Cortex of kidney (tissue), 1 donor: ENCODE measurements at places on chromosomes 16 and 17.

GRCh38 chr16:9139965-9140364 lies 48.5 kb downstream of the HAPSTR1 start:
- DNase-seq, result no peak

DNA sequence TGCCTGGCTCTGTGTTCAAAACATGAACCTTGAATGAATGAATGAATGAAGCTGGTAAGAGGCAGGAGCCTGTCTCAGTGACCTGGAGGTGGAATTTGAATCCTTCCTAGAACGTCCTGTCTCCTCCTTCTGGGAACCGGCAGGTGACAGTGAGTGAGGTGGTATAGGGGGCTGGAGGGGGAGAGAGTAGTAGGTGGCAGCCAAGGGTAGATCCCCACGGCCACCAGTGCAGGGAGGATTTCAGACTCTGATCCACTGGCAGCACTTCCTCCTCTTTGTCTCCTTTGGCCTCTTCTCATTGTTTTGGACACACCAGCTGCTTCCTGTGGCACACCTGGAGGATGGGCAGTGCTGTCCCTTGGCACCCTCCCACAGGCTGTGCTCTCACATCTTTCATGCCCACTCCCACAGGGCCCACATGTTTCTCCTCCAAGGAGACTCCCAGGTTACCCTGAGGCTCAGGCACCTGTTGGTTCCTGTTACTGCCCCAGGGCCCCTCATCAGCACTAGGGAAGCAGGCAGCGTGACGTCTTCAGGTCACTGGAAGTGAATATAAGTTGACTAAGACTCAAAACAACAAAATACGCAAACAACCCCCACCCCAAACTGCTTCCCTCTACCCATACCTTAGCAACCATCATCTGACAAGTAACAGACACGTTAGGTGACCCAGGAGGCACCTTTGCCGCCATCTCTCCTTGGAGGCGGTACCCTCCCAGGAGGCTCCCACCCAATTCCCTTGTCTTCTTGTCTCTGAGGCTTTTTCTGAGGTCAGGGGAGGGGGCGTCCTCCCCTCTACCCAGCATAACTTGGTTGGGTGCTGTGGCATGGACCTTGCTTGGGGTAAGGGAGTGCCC lies 84.6 kb downstream of the N4BP1 start:
- no peak for DNase-seq

DNA sequence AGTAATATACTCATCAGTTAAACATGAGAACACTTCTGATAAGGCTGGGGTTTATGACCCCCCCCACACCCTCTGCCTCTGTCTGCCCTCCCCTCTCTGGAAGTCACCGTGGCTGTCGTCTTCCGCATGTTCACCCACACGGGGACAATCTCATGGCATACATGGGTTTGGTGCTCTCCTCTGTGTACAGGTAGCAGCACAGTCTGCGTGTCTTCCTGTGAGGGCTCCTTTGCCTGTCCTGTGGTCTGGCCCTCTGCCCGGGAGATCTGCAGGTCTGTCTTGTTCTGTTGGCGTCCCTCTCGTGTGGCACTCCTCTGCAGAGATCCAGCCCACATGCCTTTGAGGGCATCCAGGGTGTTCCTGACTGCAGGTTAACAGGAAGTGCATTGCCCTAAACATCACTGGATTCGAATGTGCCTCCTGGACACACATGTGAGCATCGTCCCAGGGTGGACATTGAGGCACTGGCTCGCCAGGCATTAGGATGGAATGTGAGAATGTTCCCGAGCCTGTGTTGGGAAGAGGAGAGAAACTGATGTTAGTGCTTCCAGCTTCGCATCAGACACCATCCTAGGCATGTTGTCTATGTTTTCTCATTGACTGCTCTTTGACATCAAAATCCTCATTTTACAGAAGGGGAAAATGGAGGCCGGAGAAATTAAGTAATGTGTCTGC lies 54.5 kb downstream of the NKD1 start:
- no peak for DNase-seq

DNA sequence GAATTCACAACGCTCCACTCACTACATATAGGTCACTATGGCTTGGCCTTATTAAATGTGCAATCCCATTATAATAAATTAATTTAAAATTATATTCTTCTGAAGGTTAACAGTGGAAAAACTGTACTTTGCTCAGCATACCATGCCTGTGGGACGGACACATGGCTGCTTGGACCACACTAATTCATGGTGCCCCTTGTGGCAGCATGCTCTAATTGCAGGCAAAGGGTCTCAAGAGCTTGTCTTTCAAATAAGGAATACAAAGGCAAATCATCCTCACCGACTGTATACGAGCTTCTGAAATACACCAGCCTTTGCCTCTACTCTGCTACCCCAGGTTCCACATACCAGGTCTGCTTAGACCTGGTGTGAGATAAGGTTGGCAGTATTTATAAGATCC lies 11.7 kb downstream of the SMPD3 start:
- no peak for DNase-seq

DNA sequence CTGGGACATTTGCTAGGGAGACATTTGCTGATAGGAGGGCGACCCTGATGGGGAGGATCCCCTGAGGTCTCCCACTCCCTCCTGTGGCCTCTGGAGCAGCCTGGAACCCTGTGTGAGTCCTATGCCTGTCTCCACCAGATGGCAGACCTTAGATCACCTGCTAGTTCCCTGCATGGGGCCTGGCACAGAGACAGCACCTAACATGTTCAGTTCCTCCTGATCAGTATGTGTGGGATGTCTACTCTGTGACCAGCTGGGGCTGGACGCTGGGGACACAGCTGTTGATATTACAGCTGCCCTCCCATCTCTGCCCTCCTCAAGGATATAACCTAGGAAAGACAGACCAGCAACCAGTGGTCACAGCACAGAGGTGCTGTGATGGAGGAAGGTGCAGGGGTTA lies 1.1 kb upstream of the ADCY7 start:
- DNase-seq, result no peak

DNA sequence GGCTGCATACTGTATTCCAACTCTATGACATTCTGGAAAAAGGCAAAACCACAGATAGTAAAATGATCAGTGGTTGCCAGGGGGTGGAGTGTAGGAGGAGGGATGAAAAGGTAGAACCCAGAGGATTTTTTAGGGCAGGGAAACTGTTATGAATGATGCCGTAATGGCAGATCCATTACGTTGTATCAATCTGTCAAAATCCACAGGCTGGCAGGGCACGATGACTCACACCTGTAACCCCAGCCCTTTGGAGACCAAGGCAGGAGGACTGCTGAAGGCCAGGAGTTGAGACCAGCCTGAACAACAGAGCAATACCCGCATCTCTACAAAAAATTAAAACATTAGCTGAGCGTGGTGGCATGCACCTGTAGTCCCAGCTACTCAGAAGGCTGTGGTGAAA lies 91.8 kb downstream of the RMI2 start:
- no peak for DNase-seq

DNA sequence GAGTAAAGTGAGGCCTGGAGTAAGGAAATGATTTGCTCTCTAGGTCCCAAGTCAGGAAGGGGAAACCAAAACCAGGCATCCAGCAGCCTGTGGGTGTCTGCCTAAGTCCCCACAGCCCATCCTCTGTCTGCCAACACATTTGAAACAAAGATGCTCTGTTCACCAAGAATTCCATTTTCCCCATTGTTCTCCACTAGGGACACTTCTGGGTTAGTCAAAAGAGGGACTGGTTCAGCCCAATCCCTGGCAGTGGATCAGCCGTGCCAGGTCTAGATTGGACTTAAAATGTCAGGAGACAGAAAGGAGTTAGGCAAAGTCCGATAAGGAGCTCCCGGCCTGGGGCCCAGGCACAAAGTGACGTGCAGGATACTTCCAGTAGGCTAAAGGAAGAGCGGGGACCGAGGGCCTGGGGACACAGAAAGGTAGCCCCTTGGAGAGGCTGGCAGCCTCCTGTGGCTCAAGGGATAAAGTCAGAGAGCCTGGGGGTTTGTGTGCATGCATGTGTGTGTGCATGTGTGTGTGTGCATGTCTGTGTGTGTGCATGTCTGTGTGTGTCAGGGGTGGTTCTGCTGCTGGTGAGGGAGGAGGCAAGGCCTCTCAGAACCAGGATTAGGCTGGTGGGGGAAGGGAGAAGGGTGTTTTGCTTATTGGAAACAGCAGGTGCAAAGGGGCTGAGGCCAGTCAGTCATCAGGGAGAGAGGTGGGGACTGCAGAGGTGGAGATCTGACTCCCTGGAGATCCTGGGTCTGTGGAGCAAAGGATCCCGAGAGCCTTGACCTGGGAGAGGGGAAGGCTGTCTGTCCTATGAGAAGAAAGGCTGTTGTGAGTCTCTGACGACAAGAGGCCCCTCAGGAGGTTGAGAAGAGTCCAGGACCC lies 41.7 kb upstream of the IL34 start:
- DNase-seq, result no peak

DNA sequence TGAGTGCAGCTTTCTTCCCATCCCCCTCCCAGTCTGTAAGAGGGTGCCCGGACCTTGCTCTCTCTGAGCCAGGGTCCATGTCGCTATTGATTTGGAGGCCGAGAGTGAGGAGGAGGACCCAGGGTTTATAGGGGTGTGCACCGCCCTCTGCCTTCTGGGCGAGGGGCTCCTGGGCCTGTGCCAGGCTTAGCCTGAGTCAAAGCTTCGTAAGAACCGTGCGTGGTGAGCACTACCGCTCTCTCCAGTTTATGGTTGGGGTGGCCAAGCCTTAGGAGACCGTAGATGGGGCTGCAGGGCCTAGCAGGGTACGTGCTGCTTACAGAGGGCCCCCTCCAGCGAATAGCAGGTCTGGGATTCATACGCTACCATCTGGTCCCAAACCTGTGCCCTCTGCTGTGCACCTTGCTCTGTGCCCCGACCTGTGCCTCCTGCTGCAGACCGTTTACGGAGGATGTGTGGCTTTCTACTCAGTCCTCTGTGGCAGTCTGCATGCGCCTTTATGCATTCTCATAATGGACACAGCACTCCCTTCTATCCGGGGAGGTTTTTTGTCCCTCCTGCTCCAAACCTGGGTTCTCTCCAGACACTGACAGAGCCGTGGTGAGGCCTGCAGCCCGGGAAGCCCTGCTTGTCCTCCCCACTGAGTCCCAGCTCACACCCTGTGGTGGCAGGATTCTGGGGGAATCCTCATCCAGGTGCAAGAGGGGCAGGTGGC lies 54.7 kb downstream of the PGS1 start:
- no peak for DNase-seq

DNA sequence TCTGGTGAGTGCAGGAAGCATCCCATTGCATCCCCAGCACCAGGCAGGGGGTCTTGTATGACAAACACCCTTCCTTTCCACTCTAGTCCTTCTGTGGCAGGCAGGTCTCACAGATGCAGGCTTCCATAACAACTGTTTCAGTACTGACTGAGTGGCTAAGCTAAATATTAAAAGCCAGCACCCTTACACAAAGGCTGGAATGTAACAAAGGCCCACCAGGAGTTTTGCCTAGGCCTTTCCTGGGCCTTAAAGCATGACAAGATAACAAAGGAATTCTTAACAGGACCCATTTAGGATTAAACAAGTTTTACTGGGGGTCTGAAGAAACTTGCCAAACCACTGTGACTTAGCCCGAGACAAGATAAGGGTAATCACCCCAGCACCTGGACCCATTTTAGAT lies 228.9 kb upstream of the RPL38 start:
- no peak for DNase-seq

DNA sequence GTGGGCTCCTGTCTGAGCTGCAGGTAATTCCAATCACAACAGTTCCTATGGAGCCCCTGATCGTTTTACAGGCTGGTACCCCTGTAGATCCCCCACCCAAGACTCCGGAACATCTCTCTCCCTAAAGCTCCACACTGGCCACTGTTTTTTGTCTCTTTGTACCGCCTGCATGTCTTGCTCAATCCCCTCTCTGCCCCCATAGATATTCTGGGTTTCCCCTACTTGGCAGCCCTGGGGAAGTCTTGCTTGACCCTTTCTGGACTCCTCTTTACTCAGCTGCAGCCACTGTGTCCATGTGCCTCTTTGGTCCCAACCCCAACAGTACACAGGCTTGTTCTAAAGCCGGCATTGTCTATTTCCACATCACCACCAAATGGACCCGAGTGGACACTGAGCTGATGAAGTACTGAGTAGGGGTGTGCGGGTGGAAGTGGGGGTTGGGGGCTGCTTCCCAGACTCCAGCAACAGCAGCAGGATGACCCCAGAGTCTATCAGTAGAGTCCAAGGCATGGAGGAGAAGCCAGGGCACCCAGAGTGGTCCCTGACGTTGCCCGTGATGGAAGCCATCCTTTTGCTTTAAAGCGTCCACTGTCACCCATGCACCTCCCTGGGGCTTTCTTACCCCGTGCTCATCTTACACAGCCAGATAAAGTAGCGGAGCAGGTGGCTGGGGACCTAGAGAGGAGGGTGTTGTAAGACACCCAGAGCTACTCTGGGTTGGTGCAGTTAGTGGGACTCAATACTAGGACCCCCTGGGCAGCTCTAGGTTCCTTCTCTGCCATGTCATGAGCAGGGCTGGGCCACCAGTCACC lies 6.4 kb downstream of the CD300LB start:
- DNase-seq, result no peak

- DNase-seq, result no peak
Observed at GRCh38 chr16:75064403-75065148, 52.0 kb downstream of the LDHD start.

DNA sequence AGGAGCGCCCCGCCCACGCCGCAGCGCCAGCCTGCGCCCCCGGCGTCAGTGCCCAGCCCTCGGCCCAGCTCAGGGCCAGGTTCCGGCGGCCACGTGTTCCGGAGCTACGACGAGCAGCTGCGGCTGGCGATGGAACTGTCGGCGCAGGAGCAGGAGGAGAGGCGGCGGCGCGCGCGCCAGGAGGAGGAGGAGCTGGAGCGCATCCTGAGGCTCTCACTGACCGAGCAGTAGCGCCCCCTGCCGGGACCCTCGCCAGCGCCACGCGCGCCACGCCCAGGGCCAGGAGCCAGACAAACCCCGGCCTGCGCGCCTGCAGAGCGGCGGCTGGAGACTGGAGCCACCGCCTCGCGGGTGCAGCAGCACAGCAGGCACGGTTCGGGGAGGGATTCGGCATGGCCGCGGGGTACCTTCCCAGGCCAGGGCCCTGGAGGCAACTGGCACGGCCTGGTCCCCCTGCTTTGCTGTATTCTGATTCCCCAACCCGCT lies 9.3 kb downstream of the CORO6 start:
- no peak for DNase-seq

DNA sequence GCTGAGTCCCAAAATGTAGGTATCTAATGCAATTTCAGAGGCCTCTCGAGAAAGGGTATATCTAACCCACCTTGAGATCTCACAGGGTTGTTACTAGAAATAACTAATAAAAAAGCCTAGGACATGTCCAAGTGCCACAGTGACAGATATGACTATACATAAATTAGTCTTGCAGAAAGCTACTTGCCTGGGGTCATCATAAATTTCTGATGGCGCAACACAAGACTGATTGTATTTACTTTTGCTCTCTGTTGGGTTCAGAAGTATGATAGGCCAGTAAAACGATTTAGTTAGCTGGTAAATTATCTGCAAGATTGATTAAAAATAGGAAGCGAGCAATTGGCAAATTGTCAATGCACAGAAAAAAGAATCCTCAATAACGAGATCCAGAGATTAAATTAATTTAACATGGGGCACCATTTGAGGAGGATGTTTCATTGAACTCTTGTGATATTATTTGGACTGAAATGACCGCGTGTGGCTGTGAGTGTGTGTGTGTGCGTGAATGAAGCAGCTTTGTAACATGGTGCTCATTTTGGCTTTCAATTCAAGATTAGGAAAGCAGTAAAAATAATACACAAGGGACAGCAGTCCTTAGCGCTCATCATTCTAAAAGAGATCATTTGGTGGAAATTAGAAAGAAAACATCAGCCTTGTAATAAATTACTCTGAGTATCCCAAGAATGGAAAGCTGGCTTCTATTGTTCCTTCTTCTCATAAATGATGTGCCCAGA lies 157.4 kb upstream of the ZFHX3 start:
- no peak for DNase-seq

GRCh38 chr16:76614269-76614668 lies 337.1 kb downstream of the CNTNAP4 start:
- no peak for DNase-seq
